ENCODE measurements at places on chromosomes 1 and 21. TPM values are rescaled to one million over a fixed set of nuclear protein-coding genes. Genes with fewer than 3 reads are reported as not detected.

Gene DCST1
- total RNA-seq: not detected

Gene GNAT2
- total RNA-seq: under 0.01 TPM

Gene TMEM54
- 21.1 TPM for total RNA-seq

Gene ACTA1
- total RNA-seq: not detected

Gene CLIC6
- not detected for total RNA-seq

Gene RASAL2
- total RNA-seq: 13.1 TPM

Gene FCRL4
- total RNA-seq: not detected

Gene CIART
- 0.44 TPM for total RNA-seq

Gene PTCH2
- total RNA-seq: under 0.01 TPM

Measured in lung microvascular endothelial cell (primary cell).